GM19239 (cell line): ENCODE measurements at places on chromosomes 3 and 15.

GRCh38 chr3:189587664-189588040 is 43.5 kb upstream of the TP63 start:
- no peak for DNase-seq

- no peak for DNase-seq
These were observed 19.9 kb downstream of the IGSF10 start for GRCh38 chr3:151440940-151441339.

DNA sequence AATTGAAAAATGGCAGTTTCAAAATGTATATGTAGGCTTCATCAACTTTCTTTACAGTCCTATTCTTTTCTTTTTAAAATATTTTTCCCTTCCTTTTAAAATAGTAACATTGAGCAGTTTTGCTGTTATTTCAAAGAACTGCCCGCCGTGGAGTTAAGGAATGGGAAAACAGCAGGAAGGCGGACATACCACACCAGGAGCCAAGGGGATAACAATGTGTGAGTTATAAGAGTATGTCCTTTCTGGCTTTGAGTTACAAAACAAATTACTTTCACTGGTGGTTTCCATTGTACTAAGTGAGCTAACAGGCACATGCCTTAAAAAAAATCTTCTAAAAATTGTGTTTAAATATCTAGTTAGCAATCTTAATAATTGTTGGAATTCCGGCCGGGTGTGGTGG is 37.4 kb upstream of the FBXL22 start:
- DNase-seq = no peak

DNA sequence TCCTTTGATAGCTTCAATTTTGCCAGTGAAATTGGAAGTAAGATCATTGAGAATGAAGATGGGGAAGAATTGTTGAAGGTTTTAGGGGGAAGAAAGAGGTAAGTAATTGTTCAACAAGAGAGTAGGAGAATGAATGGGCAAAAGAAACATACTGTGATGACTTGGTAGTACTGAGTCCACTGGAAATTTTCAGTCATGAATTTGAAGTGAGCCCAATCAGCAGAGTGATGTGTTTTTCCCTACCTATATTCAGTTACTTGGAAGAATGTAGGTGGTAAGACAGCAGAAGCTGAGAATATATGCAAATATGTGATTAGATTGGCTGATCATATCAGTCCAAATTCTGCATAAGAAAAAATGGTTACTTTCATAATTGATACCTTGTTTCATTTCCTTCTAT is 569.6 kb downstream of the AGBL1 start:
- no peak for DNase-seq

DNA sequence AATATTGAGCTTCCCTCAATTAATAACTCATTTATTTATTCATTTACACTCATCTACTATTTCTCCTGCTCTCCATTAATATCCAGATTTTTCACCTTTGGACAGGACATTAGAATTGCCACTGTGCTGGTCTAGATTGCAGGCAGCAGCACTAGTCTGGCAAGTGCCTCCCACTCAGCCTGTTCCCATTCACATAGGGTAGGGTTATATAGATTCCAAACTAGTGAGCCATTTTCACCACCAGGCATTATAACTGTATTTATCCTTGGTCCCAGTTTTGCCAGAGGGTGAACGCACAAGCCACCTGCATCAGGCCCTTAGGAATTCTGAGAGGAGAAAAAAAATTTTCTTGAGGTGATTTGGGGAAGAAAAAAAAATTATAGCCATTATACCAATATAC is 44.5 kb downstream of the ANAPC13 start:
- no peak for DNase-seq

GRCh38 chr3:138232705-138233364 is 45.7 kb downstream of the ARMC8 start:
- DNase-seq = no peak

DNA sequence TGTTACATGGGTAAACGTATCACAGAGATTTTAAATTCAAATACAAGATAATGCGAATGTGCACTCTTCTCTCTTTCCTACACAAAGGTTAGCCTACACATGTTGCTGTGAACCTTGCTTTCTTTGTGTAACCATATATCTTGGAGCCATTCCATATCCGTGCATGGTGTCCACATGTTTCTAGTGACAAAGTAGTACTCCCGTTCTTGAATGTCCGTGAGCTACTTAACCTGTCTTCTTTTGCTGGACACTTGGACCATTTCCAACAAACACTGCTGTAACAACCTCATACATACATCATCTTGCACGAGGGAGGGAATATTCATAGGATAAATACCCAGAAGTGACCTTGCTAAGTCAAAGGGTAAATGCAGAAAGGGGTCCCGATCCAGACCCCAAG is 75.0 kb downstream of the STRIT1 start:
- DNase-seq = no peak
